ENCODE measurements at places on chromosomes 11 and 22.

GRCh38 chr11:68009391-68010089, 587 bp upstream of the ALDH3B1 start:
- DNase-seq, result no peak

DNA sequence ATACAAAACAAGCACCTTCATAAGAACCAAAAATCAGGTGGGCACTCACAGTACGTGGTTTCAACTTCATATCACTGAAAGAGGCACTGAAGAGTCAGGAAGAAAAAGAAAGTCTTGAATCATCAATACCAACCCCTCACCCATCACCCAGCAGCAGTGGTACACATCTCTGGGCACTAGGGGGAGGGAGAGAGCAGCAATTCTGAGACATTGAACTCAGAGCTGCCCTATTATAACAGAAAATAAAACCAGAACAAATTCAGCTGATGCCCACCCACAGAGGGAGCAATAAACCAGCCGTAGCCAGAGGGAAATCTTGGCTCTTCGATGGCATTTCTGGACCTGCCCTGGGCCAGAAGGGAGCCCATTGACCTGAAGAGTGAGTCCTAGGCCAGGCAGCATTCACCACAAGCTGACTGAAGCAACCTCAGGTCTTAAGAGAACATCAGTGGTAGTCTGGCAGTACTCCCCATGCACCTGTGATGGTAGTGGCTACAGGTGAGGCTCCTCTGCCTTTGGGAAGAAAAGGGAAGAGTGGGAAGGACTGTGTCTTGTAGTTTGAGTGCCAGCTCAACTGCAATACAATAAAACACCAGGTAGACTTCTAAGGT, 42.2 kb upstream of the FAM181B start:
- no peak for DNase-seq

DNA sequence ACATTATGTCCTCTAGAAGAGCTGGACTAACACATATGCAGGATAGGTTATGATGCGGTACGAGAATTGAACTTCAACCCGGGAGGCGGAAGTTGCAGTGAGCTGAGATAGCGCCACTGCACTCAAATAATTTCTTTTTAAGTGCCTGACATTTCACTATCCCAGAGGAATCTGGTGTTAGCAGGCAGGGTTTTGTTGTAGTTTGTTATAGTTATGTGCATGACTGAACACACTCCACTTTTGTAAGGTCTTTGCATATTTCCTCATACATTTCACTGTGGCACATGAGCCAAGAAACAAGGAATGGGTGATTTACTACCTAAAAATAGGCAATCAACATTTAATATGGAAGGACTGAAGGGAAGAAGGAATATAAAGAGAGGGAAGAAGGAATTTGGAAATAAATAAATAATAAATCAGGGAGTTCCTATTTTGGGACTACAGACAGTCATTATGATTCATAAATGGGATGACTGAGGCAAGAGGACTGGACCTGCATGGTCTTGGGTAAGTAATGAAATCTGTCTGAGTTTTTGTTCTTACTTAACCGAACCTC, 8.7 kb upstream of the HIPK3 start:
- no peak for DNase-seq

DNA sequence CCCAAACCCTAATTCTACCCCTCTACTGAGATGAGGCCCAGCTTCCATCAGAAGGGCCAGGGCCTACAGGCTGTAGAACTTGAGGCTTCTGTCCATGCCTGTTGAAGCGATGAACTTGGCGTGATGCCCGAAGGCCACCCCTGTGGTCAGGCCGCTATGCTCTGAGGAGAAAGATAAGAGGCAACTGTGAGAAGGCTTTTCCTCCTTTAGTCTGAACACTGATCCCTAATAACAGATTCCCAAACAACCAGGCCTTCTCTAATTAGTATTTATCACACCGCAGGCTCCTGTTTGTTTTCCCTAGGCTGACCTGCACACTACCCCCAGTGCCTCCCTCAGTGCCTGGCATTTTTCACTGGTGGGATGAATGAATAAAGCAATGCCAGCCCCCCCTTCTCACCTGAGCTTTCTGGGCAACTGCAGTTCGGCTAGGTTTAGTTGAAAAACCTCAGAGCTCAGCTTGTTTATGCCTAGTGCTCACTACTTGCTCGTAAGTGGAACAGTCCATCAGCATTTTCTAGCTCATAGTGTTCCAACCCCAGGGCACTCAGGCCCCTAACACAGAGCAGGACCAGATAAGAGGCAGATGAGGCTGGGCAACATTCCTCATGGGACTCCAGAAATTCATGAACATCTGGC, 15.2 kb downstream of the PRPF19 start:
- no peak for DNase-seq

GRCh38 chr22:39284983-39285382, 34.4 kb downstream of the RPL3 start:
- no peak for DNase-seq

GRCh38 chr11:117792241-117792640, 4.8 kb downstream of the DSCAML1 start:
- DNase-seq, result no peak

DNA sequence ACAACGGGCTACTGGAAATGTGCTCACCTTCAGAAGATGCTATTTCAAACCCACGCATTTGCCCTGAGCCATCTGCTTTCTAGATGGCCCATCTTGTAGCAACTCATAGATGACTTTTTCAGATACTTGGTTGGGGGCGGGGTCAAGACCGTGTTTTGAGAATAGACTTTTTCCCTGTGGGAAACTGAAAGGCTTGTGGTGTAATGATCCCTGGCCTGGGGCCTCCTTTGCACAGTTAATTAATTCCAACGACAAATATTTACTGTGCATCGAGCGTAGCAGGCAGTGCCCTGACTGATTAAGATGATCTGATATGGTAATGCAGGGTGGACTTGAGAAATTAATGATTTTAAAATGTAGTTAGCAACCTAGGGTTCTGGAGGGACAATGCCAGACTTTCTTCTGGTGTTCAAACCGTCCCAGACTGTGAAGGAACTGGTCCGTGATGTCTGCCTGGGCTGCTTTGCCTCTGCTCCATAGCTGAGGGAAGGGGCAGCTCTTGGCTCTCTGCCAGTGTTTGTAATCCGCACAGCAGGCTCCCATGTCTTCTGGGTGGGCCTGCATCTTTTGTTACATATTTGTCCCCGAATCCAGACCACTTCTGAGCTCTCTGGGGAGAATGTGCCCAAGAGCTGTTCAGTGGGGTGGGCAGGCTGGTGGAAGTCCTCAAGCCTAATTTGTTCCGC, 84.8 kb downstream of the ADAMTS15 start:
- DNase-seq, result no peak

DNA sequence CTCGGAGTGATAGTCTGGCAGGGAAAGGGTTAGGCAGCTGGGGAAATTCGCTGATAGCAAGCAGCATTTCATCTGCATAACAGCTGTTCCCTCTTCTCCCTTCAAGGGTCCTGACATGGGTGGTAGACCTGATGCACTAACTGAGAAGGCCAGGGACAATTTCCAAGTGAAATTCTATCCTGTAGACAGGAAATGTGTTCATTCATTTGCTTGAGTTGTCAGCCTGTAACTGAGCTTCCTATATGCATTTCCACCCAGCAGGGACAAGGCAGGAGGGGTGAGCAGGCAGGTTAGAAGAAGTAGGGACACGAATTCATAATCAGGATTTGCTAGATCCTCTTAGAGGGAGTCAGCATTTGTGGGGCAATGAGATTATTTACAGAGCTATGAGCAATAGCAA, 154.3 kb upstream of the NCAM1 start:
- DNase-seq, result no peak

GRCh38 chr22:31393893-31394292, 5.5 kb upstream of the DRG1 start:
- DNase-seq, result no peak

GRCh38 chr11:48099916-48100446, 116.6 kb upstream of the OR4B1 start:
- no peak for DNase-seq

DNA sequence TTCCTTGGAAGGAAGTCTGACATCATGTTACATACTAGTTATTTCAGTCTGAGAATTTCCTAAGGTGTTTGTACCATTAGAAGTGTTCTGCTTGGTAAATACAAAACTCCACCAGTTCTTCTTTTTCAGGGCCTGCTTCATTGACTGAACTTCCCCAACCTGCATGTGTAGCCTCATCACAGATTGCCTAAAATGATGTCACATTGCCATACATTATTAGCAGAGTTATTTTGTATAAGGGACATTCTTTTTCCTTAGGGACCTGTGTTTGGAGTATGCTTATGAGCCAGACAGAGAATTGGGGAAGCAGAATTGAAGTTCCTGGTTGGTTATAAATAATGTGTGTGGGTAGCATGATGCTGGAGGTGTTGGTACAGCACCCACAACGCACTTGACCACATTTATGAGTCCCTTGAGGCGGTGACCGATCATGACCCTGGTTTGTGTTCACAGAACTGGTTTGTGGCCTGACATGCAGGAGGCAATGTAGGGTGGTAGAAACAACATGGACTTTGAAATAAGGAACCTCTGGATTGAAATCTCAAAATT, 16.4 kb upstream of the MMP7 start:
- no peak for DNase-seq

- DNase-seq, result no peak
Measured at GRCh38 chr22:43222262-43222661, 35.3 kb upstream of the TTLL12 start.

DNA sequence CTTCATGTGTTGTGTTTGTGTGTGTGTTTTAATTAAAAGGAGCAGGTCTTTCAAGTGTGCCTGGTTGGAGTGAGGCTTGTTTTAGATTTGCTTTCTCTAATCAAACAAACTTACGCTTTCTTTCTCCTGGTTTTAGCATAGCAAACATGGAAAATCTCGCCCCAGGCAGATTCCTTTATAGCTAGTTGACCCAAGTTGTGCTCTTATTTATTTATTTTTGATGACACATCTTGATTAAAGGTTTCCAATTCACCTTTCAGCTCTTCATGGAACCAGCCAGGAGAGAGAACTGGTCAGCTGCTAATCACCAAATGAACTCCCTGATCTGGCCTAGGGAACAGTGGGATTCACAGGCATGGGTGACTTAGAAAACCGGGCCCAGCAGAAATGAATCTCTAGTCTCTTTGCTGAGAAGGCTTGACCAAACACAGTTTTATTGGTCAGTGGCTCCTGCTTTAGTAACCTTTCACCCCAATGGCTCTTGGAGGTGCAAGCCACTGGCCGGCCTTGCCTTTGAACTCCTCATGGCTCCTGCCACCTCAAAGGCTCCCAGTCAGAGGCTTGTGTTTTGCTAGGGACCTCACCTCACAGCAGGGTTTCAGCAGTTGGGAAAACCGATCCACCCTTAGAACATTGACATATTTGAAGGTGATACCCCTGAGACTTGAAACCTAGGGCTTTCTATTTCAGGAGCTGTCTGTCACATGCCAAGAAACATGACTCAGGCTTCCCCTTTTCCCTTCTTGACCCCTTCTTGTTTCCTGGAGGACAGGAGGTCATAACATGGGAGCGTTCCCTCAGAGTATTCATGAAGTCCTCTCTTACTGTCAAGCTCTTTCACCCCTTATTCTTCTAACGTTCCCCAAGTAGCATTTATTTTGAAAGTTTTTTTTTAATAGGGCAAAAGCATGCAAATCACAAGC, 48.8 kb downstream of the EXT2 start:
- DNase-seq, result no peak

GRCh38 chr11:8650401-8650990, 32.0 kb downstream of the TRIM66 start:
- DNase-seq, result no peak

DNA sequence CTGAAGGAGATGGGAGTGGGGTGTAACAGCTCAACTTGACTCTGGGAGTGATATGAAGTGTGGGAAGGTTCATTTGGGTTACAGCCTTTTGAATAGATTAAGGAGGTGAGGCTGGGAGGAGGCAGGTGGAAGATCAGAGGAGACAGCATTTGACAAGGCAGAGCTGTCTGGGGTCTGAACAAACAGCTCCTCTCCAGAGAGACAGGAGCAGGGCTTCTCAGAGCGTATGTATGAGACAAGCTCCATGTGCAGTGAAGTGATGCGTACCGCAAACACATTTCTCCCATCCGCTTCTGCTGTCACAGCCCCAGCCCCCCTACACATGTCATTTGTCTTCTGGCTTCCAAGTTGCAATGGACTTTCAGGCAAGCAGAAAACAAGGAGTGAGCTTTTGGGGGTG, 137.1 kb upstream of the E2F8 start:
- DNase-seq, result no peak

GRCh38 chr11:124954590-124954955, 571 bp downstream of the CCDC15 start:
- DNase-seq, result no peak

DNA sequence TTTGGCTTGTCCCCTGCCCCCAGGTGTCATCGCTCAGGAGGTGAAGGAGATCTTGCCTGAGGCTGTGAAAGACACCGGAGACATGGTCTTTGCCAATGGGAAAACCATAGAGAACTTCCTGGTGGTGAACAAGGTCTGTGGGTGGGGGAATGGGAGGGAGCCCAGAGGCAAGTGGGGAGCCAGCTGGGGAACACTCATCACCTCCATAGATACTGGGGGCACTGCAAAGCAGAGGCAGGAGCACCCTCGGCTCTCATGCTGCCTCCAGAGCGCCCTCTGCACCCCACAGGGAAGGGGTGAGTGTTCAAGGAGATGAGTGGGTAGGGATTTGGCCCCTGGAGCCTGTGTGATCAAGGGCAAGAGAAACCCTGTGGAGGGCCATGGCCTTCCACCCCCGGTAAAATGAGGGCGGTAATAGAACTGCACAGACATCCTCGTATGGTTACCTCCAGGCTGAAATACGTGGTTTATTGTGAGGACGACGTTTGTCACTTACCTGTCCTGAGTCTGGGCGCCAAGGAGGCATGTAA, 14.0 kb downstream of the TMEM258 start:
- DNase-seq, result no peak

DNA sequence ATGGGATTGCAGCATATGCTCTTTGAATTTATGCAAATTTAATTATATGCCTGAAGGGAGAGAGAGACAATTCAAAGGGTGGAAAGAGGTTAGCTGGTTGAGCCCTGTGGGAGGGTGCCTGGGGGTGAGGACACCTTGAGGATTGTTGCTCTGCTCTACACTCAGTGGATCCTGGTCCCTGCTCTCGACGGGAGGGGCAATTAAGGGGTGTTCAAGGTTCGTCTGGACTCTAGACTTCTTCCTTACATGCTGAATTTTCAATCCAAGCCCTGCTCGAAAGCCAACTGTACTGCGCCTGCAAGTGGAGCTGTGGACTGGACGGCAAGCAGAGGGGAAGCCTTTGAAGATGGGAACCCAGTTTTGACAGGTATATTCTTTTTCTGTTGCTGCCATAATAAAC, 15.5 kb upstream of the OR5M11 start:
- no peak for DNase-seq

Measured in keratinocyte (primary cell).